ENCODE measurements at places on chromosomes 7 and 10.

DNA sequence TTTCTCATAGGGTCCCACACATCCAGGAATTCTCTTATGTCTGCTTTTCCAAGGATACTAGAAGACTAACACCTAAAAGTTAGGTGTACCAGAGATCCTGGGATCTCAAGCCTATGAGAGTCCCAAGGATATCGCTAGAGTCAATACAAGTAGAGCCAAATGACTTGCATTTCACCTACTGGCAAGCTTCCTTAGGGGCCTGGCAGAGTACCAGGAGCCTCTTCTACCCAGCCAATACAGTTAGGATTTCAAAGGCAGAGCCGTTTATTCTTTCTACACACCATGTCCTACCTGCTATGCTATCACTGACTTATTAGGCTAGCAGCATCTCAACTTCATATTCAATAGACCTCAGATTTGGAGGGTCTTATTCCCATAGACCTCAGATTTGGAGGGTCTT lies 53.5 kb upstream of the UNC5B start:
- no peak for DNase-seq

GRCh38 chr7:1817061-1817712 lies 147.1 kb downstream of the ELFN1 start:
- DNase-seq = no peak

GRCh38 chr7:30168835-30169573 lies 34.2 kb downstream of the MTURN start:
- DNase-seq = no peak

DNA sequence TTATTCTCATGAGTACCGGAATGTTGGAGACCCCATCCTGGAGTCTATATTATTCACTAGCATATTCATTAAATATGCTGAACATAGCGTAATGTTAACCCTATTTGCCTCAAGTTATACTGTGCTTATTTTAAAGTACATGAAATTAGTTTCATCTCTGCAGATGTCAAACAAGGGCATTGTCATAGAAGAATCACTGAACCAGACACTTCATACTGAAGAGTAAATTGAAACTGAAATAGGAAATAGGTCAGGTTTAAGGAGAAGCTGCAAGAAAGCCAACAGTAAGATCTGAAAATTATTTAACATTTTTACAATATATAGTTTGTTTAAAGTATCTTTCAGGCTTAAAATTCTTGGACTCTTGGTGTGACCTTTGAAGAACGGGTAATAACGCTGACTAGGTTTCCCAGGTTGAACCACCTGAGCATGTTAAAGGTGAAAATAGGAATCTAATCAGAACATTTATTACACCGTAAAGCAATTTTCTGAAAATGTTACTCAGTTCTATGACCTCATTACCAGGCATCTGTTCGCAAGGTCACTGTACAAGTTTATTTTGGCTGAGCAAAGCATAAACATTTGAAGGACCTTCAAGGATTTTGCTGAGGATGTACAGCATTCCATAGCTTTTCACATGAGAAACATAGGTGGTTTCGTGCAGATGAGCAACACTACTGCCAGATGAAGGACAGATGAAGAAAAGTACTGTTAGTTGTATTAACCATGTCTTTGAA lies 82.7 kb downstream of the REEP3 start:
- no peak for DNase-seq

- no peak for DNase-seq
These were observed 12.7 kb downstream of the ZNF438 start for GRCh38 chr10:31018962-31019361.

DNA sequence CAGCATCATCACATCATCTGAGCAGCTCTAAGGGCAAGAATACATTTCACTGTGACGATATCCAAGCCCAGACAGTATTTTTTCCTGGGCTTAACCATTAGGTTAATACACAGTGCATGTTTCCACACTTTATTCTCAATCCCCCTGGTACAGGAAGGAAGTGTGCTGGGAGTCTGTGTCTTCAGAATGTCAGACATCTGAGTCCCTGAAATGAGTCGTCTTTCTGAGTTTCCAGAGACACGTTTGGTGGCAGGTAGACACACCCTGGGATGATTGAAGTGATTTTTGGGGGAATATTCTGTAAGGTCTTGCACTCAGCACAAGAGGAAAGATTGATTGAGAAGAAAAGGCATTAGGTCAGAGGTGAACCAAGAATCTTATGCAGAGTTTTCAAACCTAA lies 13.1 kb upstream of the SHH start:
- DNase-seq = no peak

DNA sequence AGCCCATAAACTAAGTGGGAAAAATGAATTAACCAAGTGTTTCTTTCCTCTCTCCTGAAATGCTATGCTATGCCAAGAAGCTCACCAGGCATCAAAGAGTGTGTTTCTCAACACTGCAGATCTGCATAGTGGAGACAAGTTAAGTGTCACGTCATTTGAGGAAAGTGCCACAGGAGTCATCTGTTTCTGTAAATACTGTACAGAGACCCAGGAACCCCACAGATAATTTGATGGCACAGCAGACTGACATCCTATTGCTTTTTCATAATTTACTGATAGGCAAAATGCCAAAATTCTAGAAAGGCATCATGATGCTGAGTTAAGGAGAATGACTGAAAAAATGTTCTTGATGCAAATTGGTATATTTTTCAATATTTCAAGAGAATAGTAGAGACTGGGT lies 124.3 kb downstream of the NRCAM start:
- no peak for DNase-seq

- DNase-seq = no peak
These were observed 65.5 kb downstream of the LRRC17 start for GRCh38 chr7:102978284-102978683.

DNA sequence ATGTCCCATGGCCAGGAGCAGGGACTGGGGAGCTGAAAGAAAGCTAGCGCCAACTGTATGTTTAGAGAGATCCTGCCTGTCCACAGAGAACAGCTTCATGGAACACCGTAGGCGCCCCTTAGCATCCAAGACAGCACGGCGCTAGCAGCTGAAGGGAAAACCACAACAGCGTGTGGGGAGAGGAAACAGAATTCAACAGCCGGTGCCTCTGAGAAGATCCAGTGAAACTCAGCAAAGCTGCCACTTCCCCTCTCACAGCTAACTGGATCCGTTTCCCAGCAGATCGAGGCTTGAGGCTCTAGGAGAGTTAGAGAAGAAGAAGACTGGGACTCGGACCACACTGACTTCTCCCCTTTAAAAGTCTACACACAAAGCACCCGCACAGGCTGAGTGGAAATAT lies 145.0 kb downstream of the MAD1L1 start:
- DNase-seq = no peak

- no peak for DNase-seq
These were observed 21.3 kb downstream of the FAM107B start for GRCh38 chr10:14753441-14753840.

- DNase-seq = no peak
These were observed 14.7 kb upstream of the SLC16A9 start for GRCh38 chr10:59724098-59724938.

- no peak for DNase-seq
These were observed 973.8 kb upstream of the LRRTM3 start for GRCh38 chr10:65952086-65952485.

DNA sequence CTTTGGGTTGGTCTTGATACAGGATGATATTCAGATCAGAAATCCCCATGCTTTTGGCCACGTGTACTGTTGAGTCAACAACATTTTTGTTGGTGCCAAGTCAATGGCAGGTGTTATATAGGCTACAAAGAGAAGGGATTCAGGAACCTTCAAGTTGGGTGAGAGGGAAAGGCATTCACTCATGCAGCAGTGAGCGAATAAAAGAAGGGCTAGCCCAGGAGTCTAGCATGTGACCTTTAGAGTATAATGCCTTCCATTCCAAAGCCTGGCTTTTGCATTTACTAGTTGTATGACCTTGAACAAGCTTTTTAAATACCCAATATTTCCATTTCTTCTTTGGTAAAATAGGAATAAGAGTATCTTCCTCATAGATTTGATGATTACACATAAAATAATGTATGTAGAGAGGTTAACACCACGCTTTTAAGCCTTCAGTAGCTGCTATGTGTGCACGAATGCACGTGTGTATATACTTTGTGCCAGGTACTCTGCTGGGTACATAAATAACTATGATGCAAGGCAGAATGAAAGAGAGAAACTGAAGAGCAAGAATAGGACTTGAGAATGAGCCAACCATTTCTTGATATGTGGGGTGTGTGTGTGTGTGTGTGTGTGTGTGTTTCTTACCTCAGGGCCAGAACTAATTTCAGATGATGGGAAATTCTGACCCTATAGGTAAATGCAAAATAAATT lies 163.6 kb downstream of the PDE1C start:
- DNase-seq = no peak

DNA sequence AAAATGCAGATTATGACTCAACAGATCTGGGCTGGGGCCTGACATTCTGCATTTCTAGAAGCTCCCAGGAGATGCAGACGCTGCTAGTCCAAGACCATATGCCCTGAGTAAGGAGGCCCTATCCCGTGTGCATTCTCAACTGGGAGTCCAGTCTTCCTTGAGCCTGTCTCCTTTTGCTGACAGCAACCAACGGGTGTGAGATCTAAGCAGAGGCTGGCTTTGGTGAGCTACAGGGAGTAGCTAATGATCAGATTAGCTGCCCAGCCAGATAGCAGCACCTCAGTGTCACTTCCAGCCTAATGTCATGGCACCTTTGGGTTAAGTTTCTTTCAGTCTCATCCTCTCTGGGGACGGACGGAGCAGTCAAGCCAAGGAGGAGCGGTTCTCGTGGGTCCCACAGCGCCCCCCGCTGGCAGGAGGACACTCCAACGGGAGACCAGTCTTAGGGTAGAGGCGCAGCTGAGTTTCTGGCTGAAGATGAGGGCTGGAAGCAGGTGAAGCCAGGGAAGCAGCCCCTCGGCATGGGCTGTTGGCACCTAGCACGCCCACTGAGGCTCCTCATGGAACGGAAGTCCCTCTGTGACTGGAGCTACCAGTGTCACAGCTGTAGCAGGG lies 154.0 kb downstream of the CCDC3 start:
- DNase-seq = no peak

GRCh38 chr10:86102451-86102850 lies 264.1 kb downstream of the GRID1 start:
- no peak for DNase-seq

GRCh38 chr7:33807779-33808482 lies 97.4 kb upstream of the BMPER start:
- DNase-seq = no peak

- DNase-seq = no peak
These were observed 21.9 kb upstream of the ZNF862 start for GRCh38 chr7:149816267-149816751.

DNA sequence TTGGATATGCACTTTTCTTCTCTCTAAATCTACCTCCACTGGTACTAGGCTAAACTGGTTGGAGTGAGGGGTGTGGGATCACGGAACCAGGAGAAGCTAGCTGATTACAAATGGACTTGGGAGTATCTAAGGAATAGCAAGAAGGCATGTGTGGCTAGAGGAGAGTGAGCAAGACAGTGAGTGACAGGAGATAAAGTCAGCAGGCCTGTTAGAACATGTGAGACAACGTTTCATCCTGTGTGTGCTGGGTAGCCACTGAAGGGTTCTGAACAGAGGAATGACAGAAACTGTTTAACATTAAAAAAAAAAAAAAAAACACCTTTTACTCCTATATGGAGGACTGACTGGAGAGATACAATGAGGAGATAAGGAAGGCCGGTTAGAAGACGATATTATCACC lies 51.7 kb downstream of the ZNF438 start:
- no peak for DNase-seq

- DNase-seq = no peak
These were observed 16.0 kb downstream of the AFAP1L2 start for GRCh38 chr10:114388275-114388674.

DNA sequence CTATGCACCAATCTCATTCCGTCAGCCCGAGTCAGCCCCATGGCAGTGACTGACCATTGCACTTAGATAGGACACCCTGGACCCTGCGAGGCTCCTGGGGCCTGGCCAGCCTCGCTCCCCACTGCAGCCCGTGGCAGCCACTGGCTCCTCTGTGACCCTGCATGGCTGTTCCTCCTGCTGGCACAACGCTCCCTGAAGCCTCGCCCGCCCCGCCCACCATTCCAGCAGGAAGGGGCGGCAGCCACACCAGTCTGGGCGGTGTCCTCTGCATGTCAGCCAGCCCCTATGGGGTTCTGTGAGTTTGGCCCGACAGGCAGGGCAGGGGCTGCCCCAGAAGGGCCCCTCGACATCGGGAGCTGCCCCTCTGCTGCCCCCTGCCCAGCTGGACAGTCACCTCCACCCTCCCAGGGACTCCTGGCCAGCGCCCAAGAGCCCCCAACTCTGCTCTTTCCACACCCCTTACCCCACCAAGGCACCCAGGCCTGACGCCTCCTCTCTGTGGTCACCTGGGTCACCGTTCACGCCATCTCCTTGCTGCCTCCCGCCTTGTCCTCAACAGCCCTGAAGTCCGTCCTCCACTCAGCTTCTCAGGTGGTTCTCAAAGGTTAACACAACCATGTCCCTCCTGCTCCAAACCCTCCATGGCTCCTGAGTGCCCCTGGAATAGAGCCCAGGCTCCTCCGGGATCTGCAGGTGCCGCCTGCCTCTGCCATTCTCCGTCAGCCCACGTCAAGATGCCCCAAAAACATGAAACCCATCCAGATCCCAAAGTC lies 103.5 kb downstream of the MICALL2 start:
- no peak for DNase-seq

DNA sequence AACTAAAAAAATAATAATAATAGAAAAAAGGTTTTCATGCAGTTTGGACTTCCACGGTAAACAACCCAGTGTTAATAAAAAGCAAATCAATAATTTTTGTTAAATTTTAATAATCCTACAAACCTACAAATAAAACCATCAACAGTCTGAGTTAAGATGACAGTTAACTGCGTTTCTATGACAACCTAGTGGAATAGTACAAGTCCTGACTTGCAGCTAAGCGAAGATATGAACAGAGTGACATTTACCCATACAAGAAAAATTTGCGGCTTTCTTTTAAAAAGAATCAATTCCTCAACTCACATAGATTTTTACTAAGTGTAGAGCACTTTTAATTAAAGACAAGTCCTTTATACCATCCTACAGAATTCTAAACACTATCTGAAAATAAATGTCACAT lies 35.6 kb downstream of the VPS41 start:
- DNase-seq = no peak

GRCh38 chr7:131401194-131401593 lies 73.5 kb downstream of the MKLN1 start:
- DNase-seq = no peak

- no peak for DNase-seq
These were observed 1256.1 kb upstream of the LRRN3 start for GRCh38 chr7:109834851-109835250.

- DNase-seq = peak; percentile 72
These were observed 811 bp upstream of the ARHGAP12 start for GRCh38 chr10:31929261-31930022.

GRCh38 chr7:80721883-80722615 lies 83.6 kb downstream of the CD36 start:
- DNase-seq = no peak

- DNase-seq = peak; percentile 4
These were observed 17.6 kb downstream of the KNDC1 start for GRCh38 chr10:133177380-133178157.

Data from left hindlimb (tissue), 1 donor.